ENCODE measurements at places on chromosomes 3 and 15. TPM values are rescaled to one million over a fixed set of nuclear protein-coding genes. Genes with fewer than 3 reads are reported as not detected.
A peak's percentile ranks its signal among the peaks of the same experiment; 100 is the strongest.

OXTR gene
- total RNA-seq: 5.3 TPM

SACM1L gene
- total RNA-seq: 25.2 TPM

ZIC1 gene
- 10.9 TPM for total RNA-seq

MYL3 gene
- not detected for total RNA-seq

STRIT1 gene
- total RNA-seq: not detected

SNTN gene
- total RNA-seq: not detected

SYNPR gene
- total RNA-seq: not detected

DNA sequence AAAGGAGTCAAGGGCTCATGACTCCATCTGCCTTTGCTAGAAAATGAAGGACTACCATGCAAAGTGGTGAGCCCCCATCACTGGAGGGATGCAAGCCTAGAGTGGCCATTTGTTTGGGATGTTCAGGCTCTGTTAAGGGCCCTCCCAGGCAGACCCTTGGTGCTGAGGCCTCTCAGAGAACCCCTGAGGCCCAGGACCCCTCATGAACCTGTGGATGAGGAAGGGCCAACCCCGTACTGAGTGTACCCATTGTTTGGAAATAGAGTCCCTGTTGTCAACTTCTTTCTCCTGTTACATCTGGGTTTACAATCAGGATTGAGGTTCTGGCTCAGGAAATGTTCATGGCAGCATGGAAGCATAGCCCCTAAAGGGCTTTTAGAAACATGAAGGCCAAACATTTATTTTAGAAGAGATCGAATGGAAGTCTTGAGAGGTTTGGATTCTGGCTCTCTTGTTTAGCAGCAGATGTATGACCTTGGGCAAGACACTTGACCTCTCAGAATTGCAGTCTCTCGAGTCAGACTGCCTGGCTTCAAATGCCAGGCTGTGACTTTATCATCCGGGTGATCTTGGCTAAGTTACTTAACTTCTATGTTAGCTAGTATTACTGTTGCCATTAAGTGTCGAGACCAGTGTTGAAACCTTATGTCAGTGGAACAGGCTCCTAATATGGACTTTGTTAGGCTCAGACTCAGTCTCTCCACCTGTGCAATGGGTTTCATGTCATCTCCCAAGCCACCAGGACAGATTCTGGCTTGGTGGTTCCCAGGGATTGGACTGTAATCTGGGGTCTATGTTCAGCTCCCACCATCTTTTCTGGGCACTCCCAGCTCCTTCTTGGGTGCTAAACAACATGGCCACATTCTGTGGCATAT, 12.4 kb downstream of the ITGA11 start:
- no peak overlapping the region for H3K4me3 ChIP-seq
- no peak overlapping the region for H3K27ac ChIP-seq
- no peaks in the 10 kb centered on the region for H3K36me3 ChIP-seq
- no peaks in the 10 kb centered on the region for H3K27me3 ChIP-seq

DNA sequence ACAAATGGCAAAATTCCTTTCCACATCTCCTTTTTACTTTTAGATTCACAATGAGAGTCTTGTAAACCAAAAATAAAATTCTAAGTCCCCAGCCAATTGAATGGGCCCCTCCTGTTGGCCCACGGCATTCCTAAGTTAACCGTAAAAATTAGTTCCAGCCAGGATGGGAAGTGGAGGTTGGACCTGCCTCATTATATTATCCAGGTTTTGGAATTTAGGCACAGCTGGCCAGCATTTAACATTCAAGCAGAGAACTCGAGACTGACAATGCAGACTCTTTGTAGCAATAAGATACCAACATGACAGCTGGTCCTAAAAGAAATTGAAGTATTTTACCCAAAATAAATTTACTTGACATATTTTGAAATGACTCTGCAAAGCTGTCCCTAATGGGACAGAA, 321.0 kb upstream of the NAALADL2 start:
- no peak for DNase-seq
- 0 out of 2 replicates have a peak, but pooled peaks cover 2% of the 10 kb centered on the region for H3K4me1 ChIP-seq
- H3K4me3 ChIP-seq: no peak overlapping the region
- H3K27ac ChIP-seq: no peak overlapping the region

- peaks cover 14% of the 10 kb centered on the region for H3K4me1 ChIP-seq
- no peak for DNase-seq
- no peak overlapping the region for H3K4me3 ChIP-seq
- no peaks in the 10 kb centered on the region for H3K36me3 ChIP-seq
- H3K27me3 ChIP-seq: no peaks in the 10 kb centered on the region
These were observed 252.9 kb upstream of the SOX2 start for GRCh38 chr3:181458857-181459256.

- H3K4me1 ChIP-seq: no peaks in the 10 kb centered on the region
- no peak overlapping the region for H3K27ac ChIP-seq
- H3K4me3 ChIP-seq: no peak overlapping the region
- no peak for DNase-seq
These were observed 23.5 kb upstream of the NIT2 start for GRCh38 chr3:100311011-100311410.

DNA sequence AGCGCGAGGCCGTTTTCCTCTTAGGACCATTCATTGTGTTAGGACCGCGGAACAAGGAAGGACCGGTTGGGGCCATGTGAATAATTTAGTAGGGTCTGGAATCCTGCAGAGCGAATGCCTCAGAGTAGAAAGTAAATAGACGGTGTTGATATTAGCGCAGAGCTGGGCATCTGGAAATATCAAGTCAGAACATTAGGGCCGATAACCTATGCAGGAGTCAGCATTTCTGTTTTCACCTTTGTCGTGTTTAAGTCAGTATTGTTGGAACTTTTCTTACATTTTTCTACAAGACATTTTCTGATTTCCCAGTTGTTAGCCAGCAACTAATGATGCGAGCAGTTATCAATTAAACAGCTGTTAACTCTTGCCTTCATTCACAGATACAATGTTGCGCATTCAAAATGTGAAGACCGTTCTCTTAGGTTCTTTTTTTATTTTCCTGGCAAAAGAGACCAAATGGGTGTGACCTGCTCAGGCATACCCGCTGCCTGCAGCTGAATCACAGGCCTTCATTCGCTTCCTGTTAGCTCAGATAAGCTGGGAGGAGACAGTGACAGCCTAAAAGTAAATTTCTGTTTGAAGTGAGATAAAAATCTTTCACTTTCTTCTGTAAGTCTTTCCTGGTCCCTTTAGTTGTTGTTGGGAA, 966 bp upstream of the PKM start:
- DNase-seq: peak; percentile 57
- H3K36me3 ChIP-seq: peaks cover 27% of the 10 kb centered on the region
- H3K27ac ChIP-seq: peak overlapping the region; percentile 48
- H3K4me1 ChIP-seq: peaks cover 39% of the 10 kb centered on the region

GRCh38 chr3:105876780-105877327, 8.0 kb upstream of the CBLB start:
- no peak overlapping the region for H3K4me3 ChIP-seq
- no peaks in the 10 kb centered on the region for H3K4me1 ChIP-seq
- H3K27me3 ChIP-seq: no peaks in the 10 kb centered on the region
- H3K36me3 ChIP-seq: no peaks in the 10 kb centered on the region

DNA sequence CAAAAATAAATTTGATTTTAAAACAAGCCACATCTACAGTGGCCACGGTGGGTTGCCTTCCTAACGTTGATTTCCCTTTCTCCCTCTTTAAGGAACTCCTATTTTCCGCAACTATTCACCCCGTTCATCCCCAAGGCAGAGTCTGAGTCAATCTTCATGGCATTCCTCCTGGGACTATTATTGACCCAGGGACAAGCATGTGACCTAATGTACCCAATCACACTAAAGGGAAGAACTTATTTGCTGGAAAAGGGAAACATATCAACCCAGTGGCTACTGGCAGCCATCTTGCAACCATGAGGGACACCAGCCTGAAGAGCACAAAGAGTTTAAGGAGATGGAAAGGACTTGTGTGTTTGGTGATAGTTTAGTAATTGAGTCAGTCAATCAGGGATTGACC, 55.4 kb upstream of the ARHGEF3 start:
- no peaks in the 10 kb centered on the region for H3K36me3 ChIP-seq
- peaks cover 8% of the 10 kb centered on the region for H3K4me1 ChIP-seq
- H3K27ac ChIP-seq: no peak overlapping the region
- H3K4me3 ChIP-seq: no peak overlapping the region

All from SJSA1 (cell line).